Astrocyte of the hippocampus (primary cell): ENCODE measurements at places on chromosomes 5 and 9.
A peak's percentile ranks its signal among the peaks of the same experiment; 100 is the strongest.

DNA sequence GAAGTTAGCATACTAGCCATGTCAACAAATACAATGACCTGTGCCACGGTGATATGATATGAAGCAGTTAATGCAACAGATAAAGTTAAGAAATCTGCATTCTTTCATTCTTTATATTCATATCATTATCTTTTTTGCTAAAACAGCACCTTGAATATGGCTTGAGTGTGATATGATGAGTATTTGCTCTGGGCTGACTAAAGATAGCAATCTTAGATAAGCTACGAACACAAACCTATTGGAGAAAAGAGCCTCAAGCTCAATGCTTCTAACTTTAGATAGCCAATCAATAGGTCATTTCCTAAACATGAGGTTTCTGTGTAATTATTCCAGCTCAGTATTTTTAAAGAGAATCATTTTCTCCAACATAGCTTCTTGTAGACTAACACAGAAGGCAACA lies 61.7 kb downstream of the NR2F1 start:
- no peak for DNase-seq

DNA sequence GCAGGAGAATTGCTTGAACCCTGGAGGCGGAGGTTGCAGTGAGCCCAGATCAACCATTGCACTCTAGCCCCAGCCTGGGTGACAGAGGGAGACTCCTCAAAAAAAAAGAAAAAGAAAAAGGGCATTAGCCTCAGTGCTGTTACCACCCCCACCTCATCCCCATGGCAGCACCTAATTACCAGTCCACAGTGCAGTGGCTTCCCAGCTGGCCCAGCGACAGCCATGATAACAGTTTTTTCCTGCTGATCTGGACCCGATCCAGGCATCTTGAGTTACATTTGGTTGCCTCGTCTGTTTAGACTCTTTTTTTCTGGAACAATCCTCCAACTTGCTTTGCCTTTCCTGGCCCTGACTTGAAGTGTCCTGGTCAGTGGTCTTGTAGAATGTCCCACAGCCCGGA lies 24.4 kb downstream of the NCS1 start:
- DNase-seq, result peak; percentile 62

- peak; percentile 42 for DNase-seq
These were observed 188.5 kb upstream of the SNX2 start for GRCh38 chr5:122586351-122586750.

- no peak for DNase-seq
These were observed 110.3 kb upstream of the TARS1 start for GRCh38 chr5:33330426-33330825.
